ENCODE measurements at places on chromosomes 5 and 9.

DNA sequence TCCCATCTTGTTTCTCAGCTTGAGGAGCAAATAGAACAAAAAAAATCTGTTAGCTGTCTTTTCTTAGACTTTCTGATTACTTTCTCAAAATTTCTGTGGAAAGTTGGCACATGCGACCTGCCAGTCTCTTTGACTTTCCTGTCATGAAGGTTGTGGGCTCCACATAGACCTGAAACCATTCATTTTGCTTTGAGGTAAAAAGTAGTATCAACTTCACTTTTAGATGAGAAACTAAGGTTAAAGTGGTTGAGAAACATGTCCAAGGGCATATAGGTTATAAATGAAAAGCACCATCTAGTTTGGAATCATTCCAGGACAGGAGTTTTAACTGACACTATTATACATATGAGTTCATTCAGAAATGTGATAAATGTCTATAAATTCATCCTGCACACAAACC, 42.7 kb downstream of the ST8SIA4 start:
- no peak for DNase-seq

DNA sequence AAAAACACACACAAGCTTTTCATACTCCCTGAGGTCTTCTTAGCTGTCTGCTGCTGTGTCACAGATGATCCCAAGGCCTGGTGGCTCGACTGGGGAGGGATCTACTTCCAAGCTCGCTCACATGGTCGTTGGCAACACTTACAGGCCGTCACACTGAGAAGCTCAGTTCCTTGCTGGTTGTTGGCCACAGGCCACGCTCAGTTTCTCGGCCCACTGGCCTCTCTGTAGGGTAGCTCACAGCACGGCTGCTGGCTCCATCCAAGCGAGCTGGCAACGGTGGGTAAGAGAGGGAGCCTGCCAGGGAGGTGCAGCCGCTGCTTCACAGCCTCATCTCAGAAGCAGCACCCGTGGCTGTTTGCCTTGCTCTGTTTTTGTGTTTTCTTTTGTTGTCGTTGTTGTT, 43.8 kb upstream of the GFPT2 start:
- DNase-seq: no peak

- no peak for DNase-seq
Measured at GRCh38 chr9:128921881-128922763, 1.3 kb downstream of the PHYHD1 start.

GRCh38 chr5:138974227-138975063, 99.3 kb upstream of the LRRTM2 start:
- DNase-seq: no peak

DNA sequence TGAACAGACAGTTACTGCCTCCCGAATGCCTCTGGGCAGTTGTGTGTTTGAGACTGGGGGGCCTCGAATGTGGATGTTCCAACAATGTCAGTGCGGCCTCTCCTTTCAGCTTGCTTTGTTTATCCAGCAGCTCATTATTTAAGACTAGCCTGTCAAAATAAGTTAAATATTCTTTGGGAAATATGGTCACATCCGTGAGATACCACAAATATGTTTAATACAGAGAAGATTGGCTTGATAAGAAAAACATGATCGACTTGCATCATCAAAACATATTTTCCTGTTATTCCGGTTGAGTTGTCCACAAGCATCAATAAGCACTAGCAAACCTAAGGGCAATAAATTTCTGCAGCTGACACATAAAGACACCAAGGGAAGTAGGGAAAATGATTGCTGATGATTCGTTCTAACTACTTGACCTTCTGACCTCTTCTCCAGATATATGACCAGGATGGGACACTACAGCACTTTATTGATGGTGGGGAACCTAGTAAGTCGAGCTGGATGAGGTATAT, 66.5 kb downstream of the PRDM6 start:
- DNase-seq: no peak

- no peak for DNase-seq
Measured at GRCh38 chr5:137022043-137022442, 477.1 kb downstream of the SPOCK1 start.

GRCh38 chr5:155004138-155004744, 9.3 kb upstream of the KIF4B start:
- no peak for DNase-seq

- DNase-seq: no peak
Measured at GRCh38 chr9:14652729-14653377, 40.4 kb downstream of the ZDHHC21 start.

DNA sequence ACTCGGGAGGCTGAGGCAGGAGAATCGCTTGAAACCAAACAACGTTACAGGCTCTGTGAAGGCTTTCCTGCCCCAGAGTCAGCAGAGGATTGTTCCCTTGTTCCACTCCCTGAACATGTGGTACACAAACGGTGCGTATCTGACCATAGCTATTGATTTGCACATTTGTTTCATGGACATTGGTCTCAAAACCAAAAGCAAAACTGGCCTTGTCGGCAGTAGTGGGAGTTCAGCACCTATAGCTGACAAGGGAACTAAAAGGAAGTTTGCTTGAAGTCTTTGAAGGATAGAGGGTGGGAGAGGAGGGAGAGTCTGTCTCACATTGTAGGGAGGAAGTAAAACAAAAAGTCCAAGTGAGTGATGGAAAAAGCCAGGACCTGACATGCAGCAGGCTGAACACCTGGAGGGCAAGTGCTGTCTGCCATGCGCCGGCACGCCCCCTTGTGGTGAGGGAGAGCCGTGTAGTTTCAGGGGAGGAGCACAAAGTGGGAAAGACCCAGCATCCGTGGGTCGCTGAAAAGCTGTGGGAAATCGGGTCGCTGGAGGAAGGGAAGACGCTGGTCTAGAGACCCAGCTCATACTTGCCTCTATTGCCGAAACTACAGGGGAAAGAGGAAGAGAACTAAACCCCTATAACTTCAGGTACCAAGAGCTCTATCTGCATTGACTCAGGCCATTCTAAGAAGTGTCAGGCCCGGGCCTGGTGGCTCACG, 58.0 kb downstream of the RAD23B start:
- DNase-seq: peak; percentile 70

- no peak for DNase-seq
Measured at GRCh38 chr5:119357808-119358529, 2.1 kb downstream of the TNFAIP8 start.

DNA sequence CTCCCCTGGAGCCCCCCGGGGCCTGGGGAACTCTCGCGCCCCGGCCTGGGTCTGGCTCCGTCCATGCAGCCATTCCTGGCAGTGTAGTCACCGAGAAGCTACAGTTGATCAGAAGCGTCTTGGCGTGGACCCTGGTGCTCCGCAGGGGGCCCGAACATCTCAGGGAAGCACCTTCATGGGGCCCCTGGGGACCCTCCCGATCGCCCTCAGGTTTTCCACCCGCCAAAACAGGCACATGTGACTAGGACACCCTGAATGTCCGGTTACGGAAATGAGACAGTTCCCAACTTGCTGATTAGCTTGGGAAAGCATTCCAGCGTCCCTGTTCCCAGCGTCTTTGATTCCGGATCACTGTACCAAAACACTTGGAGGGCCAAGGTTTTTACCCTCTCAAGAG, 472 bp downstream of the FBXO4 start:
- no peak for DNase-seq

DNA sequence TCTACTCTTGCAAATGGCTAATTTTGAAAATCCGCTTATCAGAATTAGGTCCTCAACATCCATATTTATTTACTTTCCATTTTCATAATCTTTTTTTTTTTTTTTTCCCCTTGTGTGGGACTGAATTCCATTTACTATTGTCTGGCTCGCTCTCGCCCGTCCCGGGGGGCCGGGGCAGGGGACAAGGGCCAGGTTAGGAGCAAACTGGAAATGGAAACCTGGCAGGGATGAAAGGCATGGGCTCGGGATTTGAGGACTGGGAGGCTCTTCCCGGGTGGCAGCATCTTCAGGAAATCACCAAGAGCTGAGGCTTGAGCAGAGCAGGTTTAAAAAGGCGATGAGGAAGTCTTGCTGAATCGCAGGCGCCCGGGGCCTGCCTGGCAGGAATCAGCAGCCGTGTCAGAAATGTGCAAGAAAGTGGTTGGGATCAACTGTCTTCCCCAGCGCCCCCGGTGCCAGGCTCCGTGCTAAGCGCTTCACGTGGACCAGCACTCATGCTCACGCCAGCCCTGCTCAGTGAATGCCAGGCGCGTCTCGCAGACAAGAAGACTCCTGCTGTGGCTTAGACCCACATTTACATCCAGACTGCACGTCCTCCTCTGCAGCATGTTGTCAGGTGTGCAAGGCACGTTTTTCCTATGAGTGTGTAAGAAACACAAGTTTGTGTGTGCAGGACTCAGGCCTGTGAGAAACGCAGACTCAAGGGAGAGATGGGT, 66.3 kb upstream of the UNC5A start:
- no peak for DNase-seq

GRCh38 chr9:117546894-117547678, 132.2 kb upstream of the ASTN2 start:
- DNase-seq: no peak

- DNase-seq: no peak
Measured at GRCh38 chr5:110055302-110055701, 365.6 kb downstream of the MAN2A1 start.

DNA sequence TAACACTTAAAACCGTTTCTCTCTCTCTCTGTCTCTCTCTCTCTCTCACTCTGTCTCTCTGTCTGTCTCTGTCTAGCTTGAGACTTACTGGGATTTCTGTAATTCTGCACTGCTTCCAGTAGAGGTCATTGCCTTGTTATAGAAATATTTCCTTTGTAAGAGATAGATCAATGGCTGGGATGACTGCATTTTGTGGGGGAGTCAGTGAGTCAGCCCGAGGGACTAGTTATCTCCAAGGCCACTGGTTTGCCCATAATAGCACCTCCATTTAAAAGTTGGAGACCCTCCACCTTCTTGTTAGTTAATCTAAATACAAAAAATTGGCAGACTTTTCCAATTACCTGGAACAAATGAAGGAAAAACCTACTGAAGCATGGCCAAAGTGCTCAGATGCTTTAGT, 547.2 kb downstream of the LRRC70 start:
- no peak for DNase-seq

GRCh38 chr5:151733358-151734063, 24.9 kb downstream of the ATOX1 start:
- no peak for DNase-seq

- DNase-seq: no peak
Measured at GRCh38 chr9:15469406-15469805, 41.4 kb downstream of the PSIP1 start.

GRCh38 chr9:130303613-130304055, 38.1 kb downstream of the HMCN2 start:
- no peak for DNase-seq

- no peak for DNase-seq
Measured at GRCh38 chr9:92763721-92764380, 782 bp downstream of the BICD2 start.

DNA sequence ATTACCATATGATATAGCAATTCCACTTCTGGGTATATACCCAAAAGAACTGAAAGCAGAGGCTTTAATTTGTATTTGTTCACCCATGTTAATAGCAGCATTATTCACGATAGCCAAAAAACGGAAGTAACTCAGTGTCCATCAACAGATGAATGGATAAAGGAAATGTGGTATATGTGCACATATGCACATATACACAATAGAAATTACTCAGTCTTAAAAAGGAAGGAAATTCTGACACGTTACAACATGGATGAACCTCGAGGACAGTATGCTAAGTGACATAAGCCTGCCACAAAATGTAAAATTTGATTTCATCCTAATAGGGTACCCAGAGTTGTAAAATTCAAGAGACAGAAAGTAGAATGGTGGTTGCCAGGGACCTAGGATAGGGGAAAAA, 54.9 kb downstream of the NUP155 start:
- no peak for DNase-seq

- DNase-seq: no peak
Measured at GRCh38 chr5:132271251-132272246, 14.1 kb downstream of the PDLIM4 start.

DNA sequence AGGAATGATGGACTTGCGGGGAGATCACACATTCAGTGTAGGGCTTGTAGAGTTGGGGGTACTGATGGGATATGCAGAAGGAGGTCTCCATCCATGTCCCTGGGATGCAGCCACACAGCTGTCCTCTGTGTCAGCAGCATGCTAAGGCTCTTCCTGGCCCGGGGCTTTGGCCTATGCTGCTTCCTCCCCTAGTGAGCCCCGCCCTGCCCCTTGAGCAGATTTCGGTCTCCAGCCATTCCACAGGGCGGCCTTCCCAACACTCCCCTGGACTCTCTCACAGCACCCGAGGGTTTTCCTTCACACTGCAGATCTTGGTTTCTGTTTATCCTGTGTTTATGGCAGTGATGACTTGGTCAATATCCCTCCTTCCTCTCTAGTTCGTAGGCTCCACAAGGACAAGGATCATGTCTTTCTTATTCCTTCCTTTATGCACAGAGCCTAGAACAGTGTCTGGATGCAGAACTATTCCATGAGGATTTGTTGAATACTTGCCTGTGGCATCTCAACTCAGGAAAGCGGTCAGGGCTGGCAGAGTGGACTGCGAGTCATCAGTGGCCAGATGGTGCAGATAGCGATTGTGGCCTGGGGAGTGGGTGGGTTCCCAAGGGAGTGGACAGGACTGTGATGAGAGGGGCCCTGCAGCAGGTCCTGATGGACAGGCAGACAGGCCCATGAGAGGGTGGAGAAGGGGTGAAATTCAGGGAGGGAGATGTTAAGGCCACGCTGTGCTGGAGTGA, 114.2 kb downstream of the RGS3 start:
- no peak for DNase-seq

DNA sequence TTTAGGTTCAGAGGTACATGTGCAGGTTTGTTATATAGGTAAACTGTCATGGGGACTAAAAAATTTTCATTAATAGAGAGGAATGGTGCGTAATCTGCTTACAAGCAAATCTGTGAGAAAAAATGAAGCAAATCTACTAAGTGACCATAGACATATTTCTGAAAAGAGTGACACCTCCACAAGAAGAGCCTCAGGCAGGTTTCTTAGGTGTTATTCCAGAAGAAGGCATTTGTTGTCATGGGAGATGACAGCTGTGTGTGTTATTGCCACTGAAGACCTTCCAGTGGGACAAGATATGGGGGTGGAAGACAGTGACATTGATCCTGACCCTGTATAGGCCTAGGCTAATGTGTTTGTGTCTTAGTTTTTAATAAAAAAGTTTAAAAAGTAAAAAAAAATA, 68.8 kb upstream of the PANK3 start:
- no peak for DNase-seq

- no peak for DNase-seq
Measured at GRCh38 chr5:34886392-34887119, 28.7 kb downstream of the RAD1 start.

DNA sequence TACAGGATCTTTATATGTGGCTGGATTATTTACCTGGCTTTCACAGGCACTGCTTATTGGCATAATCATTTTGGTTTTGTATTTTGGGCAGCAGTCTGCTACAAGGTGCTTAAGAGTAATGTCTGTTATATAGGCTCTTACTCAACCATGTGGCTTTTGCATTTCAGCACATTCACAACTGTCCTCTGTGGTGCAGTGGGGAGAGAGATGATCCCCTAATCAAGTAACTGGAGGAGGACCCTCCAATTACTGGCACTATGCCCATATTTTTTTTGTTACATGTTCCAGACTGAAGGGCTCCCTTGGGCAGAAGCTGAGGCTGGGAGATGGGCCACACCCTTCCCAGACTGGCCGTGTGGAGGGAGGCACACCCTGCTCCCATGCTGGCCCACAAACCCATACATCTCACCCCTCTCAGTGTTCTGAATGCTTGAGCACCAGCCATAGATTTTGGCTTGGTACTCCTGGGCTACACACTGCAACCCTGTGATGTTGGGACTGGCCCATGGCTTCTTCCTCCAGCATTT, 173.5 kb downstream of the FAM174A start:
- DNase-seq: no peak

GRCh38 chr5:17282283-17283120, 65.1 kb downstream of the BASP1 start:
- no peak for DNase-seq

GRCh38 chr9:132586830-132587591, 4.6 kb downstream of the BARHL1 start:
- no peak for DNase-seq

- no peak for DNase-seq
Measured at GRCh38 chr9:3768286-3768685, 242.5 kb upstream of the RFX3 start.

Measured in activated CD4-positive, CD25-positive, alpha-beta regulatory T cell treated with anti-CD3 and anti-CD28 coated beads, Interleukin-2, amount 50 U/mL, for 16 hours (primary cell).